ENCODE measurements at places on chromosomes 2 and 18. TPM values are rescaled to one million over a fixed set of nuclear protein-coding genes. Genes with fewer than 3 reads are reported as not detected.
A peak's percentile ranks its signal among the peaks of the same experiment; 100 is the strongest.

Gene SLC4A5
- total RNA-seq: 5.9 TPM

Gene ZNF385B
- 10.5 TPM for total RNA-seq

Gene RGPD3
- 0.82 TPM for total RNA-seq

Gene DPY30
- 36.7 TPM for total RNA-seq

Gene CCDC138
- 30.8 TPM for total RNA-seq

Gene KHK
- total RNA-seq: 3.6 TPM

- DNase-seq: no peak
Observed at GRCh38 chr2:226187156-226187555, 612.5 kb downstream of the IRS1 start.

GRCh38 chr2:119012345-119013301, 70.6 kb downstream of the MARCO start:
- no peak for DNase-seq

GRCh38 chr2:8872821-8873432, 35.5 kb upstream of the KIDINS220 start:
- DNase-seq: peak; percentile 22

GRCh38 chr2:241037498-241037897, 39.1 kb downstream of the SNED1 start:
- DNase-seq: no peak

DNA sequence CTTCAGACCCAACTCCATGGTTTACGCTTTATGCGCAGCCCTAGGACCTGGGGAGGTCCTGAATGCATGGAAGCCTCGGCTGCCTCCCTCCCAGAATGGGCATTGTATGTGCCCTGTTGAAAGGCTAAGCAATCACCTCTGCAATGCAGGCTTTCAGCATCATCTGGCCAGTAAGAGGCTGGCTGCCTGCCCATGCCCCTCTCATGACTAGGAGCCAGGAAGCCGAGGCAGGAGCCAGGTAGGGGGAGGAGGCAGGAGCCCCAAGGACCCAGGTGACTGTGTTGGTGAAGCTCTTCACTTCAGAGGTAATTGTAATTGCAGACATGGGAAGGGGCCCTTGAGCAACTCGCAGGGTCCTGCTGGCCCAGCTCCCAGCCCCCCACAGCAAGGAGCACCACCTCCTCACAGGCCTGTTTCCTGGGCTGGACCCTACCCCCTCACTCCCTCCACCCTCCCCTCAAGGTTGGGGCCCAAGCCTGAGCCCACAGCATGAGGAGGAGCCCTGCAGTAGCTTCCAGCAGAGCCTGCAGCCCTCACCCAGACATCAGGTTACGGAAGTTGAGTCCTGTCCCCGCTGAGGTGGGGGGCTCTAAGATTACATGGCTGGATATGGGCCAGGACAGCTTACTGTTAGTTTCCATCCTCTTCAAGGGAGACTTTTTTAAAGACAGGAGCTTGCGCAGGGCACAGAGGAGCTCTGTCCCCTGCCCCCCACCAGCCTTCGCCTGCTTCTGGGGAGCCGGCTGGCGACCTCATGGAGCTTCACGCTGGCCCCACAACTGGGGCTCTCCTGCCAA, 21.9 kb downstream of the CRACDL start:
- no peak for DNase-seq

GRCh38 chr18:26941584-26941983, 76.1 kb upstream of the AQP4 start:
- no peak for DNase-seq

DNA sequence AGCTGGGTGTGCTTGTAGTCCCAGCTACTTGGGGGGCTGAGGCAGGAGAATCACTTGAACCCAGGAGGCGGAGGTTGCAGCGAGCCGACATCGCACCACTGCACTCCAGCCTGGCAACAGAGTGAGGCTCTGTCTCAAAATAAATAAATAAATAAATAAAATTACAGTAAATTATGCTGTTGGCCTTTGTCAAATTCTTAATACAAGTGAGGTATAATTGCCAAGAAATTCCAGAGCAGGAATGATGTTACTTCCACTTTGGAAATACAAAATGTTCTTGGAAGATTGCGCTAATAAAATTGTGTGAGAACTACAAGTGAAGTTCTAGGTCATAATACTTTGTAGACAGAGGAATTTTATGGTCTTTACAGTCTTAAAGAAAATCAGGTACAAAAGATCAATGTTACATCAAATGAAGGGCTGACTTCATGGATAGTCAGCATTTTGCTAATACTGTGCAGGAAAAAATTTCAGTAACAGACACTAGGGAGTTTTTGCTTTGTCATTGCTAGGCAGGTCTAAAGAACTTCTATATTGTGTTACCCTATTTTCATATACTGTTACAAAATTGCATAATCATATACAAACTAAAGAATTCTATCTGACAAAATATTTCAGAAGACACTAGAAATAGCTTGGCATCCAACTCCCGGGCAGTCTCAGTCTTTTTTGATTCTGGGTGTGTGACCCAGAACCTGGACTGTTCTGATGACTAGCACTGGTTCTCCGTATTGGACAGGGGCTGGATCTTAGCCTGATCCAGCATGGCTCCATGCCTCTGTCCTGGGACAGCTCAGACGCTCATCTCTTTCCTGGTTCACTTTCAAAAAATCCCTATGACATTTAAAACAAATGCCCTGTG, 76.0 kb upstream of the STK17B start:
- DNase-seq: no peak
